Neural cell (in vitro differentiated cells): ENCODE measurements at places on chromosomes 2 and 18. TPM values are rescaled to one million over a fixed set of nuclear protein-coding genes. Genes with fewer than 3 reads are reported as not detected.

Gene CRYGD
- polyA plus RNA-seq: not detected in 2 replicates

Gene DNAJC10
- 90.5 and 92.5 TPM in 2 replicates for polyA plus RNA-seq

Gene C2orf15
- polyA plus RNA-seq: 8.8 and 12.8 TPM in 2 replicates

Gene TEKT4
- polyA plus RNA-seq: not detected in 2 replicates

Gene SNTG2
- polyA plus RNA-seq: 0.42 TPM in 1 of 2 replicates, not detected in the other

Gene PROM2
- 2.2 and 2.3 TPM in 2 replicates for polyA plus RNA-seq

Gene FBLN7
- 0.50 TPM in 1 of 2 replicates, not detected in the other for polyA plus RNA-seq

Gene TLX2
- not detected in 2 replicates for polyA plus RNA-seq

Gene VWC2L
- 0.31 and 1.3 TPM in 2 replicates for polyA plus RNA-seq

Gene LYPD1
- 78.2 and 104 TPM in 2 replicates for polyA plus RNA-seq
